ENCODE measurements at places on chromosomes 2 and 18. TPM values are rescaled to one million over a fixed set of nuclear protein-coding genes. Genes with fewer than 3 reads are reported as not detected.
A peak's percentile ranks its signal among the peaks of the same experiment; 100 is the strongest.

DNA sequence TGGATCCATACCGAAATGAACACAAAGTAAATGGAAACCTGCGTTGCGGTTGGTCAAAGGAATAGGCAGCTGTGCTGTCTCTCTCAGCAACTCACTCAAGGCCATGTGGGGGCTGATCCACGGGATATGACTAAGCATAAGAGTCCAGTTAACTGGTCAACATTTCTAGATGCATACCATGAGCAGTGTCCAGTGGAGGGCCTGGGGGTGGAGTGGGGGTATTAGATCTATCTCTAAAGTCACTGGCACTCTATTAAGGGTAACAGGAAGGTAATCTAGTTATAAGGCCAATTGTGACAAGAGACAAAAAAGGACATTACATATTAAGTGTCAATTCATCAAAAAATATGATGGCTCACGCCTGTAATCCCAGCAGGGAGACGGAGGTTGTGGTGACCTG is 136.8 kb downstream of the TTC32 start:
- peak; percentile 27 for DNase-seq

GRCh38 chr2:102826904-102827303 is 65.1 kb downstream of the TMEM182 start:
- DNase-seq, result no peak

DNA sequence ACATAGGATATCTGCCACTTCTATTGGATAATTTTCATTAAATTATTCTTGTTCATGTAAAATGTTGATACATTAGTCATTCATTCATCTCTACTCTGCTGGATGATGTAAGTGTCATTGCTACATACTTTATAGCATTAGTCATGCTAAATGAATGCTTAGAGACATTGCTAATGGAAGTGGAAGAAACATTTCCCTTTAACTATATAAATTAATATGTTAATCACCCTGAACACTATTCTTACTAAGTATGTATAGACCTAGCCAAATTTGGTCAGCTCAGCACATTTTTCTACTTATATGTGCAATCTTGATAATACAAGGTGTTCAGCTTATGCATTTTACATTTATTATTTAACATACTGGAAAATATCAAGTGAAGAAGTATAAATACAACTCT is 160.2 kb downstream of the DPP4 start:
- DNase-seq, result no peak

GRCh38 chr2:150971910-150972309 is 289.8 kb downstream of the RBM43 start:
- DNase-seq, result no peak

DNA sequence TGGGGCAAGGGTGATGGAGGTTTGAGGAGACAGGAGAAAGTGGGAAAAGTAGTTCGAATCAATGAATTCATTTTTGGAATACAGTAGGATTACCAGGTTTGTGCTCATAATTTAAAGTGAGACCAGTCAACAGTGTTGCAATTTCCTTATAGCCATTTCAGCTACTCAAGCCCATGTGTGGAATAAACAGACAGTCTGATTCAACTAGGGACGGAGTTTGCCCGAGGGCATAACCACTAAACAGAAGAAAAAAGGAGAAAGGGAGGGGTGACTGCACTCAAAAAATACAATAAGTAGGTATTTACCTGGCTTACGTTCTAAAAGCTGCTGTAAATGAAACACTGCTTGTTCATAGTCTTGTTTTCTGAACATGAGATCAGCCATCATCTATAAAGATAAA is 55.2 kb downstream of the TTC21B start:
- DNase-seq, result no peak

DNA sequence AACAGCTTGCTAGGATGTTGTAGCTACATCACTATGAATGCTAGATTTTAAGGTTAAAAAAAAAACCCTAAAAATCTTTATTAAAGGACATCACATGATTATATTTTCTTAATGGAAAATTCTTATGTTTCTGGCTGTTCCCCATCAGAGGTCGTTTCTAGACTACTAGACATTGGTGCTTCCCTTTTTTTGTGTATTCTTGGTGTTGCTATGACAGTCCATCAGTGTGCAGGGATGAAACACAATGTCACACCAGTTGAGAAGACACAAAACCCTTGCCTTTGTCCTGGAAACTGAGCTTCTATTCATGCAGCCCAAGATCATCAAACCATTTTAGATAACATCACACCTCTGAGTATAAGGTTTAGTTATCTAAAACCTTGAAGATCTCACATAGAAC is 19.9 kb upstream of the TMEM131 start:
- DNase-seq, result no peak

GRCh38 chr2:233112329-233112728 is 52.2 kb downstream of the INPP5D start:
- DNase-seq, result no peak

OTX1 gene
- 0.26 TPM for total RNA-seq

RANBP2 gene
- total RNA-seq, result 65.7 TPM

RASGRP3 gene
- total RNA-seq, result 15.2 TPM

NR4A2 gene
- 14.8 TPM for total RNA-seq
